ENCODE measurements at places on chromosomes 3 and 15. TPM values are rescaled to one million over a fixed set of nuclear protein-coding genes. Genes with fewer than 3 reads are reported as not detected.

DNA sequence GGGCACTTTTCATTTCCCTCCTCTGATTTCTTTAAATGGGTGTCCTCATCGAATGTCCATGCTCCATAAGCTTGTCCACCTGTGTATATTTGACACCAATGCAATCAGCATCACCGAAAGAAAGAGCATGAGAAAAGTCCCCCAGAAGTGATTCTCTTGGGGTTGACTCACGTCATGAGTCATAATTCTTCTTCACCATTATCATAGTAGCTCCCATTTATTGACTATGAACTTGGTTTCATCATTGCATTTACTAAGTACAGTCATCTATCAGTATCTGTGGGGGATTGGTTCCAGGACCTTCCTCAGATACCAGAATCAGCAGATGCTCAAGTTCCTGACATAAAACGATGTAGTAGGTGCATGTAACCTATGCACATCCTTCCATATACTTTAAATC, 372.5 kb upstream of the CFAP20DC start:
- no peak for DNase-seq

- DNase-seq: no peak
Observed at GRCh38 chr15:39554746-39555387, 26.0 kb upstream of the THBS1 start.

DNA sequence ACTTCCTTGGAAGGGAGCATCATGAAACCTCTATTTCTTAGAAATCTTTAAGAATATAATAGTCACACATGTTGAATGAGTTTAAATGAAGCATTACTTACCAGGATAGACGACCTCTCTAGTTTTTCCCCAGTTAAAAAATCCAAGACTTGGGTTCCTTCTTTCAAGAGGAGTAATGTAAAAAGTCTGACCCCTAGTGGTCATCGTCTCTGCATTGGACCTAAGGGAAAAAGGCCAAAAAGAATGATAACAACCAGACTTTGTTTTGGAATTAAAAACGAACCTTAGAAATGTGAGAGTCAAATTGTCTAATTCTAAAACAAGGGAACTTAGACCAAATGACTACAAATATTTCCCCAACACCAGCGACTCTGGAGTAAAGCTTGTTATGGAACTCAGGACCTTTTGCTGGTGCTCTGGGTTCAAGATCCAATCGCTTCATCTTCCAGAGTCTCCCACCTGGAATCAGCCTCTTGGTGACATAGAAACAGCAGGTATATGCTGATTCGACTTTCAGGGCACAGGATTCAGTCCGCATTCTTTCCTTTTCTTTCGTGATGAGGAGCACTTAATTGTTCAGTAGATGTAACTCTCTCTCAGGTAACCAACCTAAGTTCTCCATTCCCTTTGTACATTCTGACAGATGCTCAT, 214.8 kb upstream of the TPRG1 start:
- no peak for DNase-seq

- DNase-seq: no peak
Observed at GRCh38 chr15:35784745-35785144, 238.8 kb upstream of the DPH6 start.

GRCh38 chr3:136839556-136839931, 20.6 kb downstream of the SLC35G2 start:
- DNase-seq: no peak

DNA sequence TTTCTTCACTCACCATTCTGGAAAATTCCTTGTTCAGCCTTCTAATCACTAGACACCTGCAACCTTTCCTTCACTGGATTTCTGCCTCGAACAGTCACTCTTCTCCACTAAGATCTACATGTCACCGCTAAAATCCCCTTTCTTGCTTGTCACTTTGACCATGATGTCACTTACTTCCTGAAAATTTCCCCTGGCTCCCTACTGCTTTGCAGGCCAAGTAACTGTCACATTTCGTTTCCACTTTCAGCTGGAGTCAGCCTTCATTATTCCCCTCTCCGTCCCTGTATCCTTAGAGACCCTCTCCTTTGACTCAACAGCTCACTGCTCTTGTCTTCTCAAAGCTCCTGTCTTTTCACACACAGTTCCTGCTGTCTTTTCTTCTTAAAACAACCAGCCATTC, 15.9 kb downstream of the CHL1 start:
- DNase-seq: no peak

DNA sequence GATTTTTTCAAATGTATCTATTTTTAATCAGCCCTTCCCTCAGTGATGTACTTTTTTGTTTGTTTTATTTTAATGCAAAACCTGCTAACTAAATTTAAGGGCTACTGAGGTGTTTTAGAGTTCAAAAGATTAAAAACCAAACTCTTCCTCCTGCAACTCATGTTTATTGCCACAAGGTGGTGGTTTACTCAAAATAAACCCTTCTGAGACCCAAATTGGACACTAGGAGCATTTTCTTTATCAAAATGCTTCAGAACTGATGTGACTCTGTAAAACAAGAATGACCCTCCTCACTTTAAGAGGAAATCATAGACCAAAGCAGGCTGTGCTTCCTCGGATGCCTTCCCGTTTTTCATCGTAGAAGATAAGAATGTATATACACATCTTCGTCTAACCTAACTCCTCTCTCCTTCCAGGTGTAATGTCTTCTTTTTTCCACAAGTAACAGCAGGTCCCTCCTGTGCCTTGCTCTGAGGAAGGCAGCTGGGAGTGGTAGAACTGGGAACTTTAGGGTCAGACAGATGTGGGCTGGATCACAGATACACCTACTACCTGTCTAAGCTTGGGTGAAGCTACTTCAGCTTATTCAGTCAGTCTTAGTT, 2.9 kb upstream of the NME9 start:
- DNase-seq: no peak

DNA sequence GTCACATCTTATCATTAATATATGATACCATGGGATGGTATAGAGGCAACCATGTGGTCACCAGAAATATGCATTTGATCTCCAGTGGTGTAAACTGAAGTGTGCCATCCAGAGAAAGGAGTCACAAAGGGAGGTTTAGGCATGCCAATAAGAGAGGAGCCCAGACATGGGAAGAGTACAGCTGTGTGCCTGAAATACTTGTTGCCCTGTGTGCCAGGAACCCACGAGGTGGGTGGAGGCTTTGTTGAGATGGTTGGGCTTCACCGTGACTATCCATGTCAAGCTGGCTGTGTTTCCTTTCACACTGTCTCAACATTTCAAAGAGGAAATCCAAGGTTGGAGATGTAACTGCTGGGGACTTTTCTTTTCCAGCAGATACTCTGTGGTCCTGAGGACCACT, 43.5 kb downstream of the CACNA2D3 start:
- no peak for DNase-seq

STXBP5L gene
- total RNA-seq: not detected
